Fibroblast of skin of scalp (primary cell): ENCODE measurements at places on chromosomes 16 and 17.

- no peak for DNase-seq
Observed at GRCh38 chr16:13970708-13971422, 50.9 kb downstream of the ERCC4 start.

DNA sequence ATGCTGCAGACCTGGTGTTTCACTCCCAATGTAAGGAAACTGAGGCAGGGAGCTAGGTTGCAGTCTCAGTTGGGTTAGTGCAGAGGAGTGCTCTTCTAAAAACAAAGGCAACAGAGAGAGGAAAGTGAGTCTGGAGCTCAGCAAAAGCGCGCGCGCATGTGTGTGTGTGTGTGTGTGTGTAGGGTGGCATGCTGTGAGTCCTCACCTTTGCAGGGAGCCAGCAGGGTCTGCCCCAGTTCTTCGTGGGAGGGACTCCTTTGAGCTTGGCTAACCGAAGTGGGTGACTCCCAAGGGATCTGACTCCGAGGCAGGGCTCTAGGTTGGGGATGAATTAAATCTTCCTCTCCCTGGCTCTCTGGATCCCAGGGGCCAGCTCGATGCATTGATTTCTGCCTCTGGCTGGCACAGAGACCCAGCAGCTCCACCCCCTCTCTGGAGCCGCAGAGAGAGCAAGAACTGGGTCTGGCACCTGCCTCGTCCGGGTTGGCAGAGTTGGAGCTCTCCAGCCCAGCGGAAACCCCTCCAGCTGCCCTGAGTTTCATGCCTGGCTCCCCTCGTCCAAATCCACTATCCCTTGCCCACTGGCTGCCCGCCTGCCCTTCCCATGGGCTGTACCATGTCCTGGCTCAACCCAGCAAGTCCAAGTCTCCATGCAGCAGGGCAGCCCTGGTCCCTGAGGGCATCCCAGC lies 1.3 kb upstream of the BTBD17 start:
- no peak for DNase-seq

GRCh38 chr16:86554599-86554916 lies 477 bp downstream of the MTHFSD start:
- DNase-seq: no peak

GRCh38 chr16:46756772-46757171 lies 8.6 kb upstream of the MYLK3 start:
- no peak for DNase-seq

DNA sequence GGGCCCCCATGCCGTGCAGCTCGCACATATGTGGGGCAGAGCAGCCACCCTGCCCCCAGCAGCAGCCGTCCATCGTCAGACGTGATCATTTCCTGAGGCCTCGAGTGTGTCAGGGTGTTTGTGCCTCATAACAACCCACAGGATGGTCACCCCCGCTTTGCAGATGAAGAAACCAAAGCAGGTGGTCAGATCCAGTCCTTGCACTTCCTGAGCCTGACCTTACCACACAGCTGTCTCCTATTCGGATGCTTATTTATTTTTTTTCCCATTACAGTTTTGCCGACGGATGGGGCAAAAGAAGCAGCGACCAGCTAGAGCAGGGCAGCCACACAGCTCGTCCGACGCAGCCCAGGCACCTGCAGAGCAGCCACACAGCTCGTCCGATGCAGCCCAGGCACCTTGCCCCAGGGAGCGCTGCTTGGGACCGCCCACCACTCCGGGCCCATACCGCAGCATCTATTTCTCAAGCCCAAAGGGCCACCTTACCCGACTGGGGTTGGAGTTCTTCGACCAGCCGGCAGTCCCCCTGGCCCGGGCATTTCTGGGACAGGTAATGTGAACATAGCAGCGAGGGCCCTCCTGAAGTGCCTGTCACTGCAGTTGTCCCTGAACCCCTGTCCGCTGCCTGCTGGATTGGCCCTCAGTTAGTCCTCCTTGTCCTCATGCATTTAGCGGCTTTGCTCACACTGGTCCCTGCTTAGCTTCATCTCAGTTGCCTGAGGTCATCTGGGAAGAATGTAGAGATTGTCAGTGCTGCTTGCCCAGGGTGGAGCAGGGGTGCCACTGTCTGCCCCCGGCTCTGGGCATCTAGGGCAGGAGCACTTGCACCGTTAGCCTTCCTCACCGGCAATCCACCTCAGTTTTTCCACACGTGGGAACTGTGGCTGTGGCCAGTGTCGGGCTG lies 1.4 kb downstream of the MPG start:
- DNase-seq: no peak

DNA sequence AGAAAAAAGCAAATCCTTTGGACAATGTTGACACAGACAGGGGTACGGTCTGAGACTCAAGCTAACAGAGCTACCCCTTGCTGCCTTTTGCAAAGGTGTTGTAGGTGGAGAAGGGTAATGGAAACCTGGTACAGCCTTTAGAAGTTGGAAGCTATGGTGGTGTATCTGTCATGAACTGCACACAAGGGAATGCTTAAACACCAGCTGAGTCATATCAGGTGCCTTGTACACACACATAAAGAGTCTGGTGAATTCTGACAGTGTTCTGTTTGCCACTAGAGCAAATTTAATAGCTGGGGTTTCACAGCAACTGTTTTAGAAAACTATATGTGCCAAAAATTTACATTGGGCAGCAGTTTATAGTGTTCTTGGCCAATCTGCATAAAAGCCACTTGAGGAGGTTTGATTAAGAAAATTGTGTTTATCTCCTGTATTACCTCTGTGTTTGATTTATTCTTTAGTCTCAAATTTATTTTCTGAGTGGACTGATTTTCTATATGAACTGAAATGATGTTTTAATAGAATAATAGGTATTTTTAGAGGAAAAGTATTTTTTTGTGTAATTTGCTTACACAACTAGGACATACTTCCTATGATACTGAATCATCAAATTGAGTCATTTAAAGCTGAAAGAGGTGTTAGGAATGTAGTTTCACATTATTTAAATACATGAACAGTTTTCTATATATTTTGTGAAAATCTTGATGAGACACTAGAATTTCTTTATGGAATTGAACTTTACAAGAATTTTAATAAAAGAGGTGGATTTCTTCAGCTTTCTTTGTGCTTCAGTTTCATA lies 136.9 kb downstream of the MAP2K6 start:
- DNase-seq: no peak

DNA sequence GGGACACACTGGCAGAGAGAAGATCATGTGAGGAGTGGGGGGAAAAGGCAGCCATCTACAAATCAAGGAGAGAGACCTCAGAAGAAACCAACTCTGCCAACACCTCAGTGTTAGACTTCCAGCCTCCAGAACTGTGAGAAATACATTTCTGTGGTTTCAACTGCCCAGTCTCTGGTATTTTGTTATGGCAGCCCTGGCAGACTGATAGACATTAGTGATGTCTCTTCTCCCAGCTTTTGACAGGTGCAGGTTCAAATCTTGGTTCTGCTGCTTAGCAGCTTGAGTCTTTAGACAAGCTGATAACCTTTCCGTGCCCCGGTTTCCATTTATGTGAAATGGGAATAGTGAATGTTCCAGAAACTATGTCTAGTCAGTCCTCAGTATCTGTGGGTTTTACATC lies 199.5 kb downstream of the SNX29 start:
- peak; percentile 42 for DNase-seq

DNA sequence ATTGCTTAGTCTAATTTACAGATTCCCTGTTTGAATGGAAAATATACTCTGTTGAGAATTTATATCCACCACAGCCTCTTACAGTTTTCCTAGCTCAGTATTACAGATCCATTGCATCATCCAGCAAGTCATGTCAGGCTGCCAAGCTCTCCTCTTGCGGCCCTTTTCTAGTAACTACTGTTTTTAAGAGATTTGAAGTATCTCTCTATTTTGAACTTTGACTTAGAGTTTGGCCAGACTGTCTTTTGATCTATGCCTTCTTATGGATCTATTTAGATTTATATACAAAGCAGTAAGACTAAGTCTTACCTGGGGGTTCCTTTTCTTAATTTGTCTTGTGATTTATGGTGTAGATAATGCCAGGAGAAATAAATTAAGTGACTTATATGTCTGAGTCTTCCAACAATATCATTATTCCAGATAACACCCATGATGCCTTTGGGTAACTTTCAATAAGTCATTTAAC lies 53.1 kb upstream of the ABCC11 start:
- DNase-seq: peak; percentile 92

DNA sequence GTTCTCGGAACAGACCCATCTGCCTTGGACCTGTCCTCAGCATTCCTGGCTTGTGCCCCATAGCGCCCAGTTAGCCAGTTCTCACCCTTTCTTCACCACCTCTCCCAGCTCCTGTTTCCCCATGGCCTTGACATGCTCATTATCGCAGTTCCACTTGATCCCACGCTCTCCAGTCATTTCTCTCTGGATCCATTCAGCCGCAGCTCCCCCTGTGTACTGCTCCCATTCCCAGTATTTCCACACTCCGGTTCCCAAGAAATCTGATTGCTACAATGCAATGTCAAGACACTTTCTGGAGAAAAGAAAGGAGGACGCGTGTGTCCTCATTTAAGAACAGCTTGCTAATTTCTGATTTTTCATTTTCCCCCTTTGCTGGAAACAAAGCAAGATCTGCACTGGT lies 55.4 kb downstream of the TMEM186 start:
- no peak for DNase-seq

DNA sequence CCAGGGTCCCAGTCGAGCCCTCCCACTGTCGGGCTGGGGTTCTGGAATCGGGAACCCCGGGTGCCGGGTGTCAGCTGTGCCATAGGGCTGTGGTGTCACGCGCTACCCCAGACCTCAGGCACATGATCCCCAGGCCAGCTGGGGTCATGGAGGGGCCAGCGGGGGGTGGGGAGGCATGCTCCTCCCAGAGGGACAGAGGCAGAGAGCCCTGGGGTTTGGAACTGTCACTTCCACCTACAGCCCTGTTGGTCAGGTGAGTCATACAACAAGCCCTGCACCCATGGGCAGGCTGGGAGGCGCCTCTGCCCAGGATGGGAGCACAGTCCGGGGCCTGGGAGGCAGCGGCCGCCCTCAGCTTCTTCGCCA lies 63.0 kb downstream of the BAIAP2 start:
- DNase-seq: peak; percentile 32

GRCh38 chr17:15409721-15410250 lies 57.6 kb downstream of the CDRT4 start:
- DNase-seq: peak; percentile 91

GRCh38 chr17:78473951-78474613 lies 95.6 kb downstream of the PGS1 start:
- no peak for DNase-seq

DNA sequence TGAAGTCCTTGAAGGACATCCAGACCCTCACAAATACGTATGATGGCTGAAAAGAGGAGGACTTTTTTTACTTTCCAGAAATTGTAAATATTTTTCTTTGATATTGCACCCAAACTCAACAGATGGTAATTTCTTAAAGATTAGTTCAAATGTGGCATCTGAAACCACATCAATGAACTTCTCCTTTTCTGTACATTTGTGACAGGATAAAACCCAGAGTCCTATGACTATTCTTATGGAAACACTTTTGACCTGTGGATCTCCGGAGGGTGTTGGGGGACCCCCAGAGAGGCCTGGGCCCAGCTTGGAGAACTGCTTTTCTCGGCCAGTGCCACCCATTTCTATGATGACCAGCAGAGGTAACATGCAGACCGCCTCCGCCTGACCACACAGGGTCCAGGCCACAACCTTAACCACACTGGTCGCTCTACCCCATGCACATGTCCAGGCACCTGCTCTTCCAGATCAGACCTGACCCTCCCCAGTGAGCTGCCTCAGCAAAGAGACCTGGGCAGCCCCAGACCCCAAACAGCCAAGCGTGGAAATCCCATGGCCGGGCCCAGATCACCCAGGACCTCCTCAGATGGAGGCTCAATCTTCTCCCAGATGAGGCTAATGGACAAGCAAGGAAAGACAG lies 22.7 kb downstream of the RPH3AL start:
- no peak for DNase-seq

- no peak for DNase-seq
Observed at GRCh38 chr16:70701998-70702397, 16.1 kb upstream of the MTSS2 start.

DNA sequence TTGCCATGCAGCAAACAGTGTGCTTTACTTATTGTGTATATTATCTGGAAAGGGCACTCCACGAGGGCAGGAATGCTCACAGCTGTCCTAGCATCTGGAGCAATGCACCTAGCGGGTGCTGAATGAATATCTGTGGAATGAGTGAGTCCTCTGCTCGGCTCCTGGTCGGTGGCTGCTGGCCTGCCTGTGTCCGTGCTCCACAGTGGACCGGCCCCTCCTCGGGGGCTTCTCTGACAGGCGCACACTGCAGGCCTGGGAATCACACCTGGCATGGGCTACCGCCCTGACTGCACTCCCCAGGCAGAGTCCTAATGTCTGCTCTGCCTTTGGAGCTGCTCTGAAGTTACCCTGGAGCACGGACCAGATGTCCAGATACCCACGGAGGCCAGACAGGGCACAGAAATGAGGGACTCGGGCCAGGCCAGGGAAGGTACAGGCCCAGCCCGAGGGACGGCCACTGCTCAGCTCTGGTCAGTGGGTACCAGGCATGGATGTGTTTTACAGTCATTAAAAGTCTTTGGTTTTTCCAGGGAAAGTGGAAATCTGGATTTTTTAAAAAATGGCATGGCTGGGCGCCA lies 21.1 kb upstream of the AKTIP start:
- no peak for DNase-seq

DNA sequence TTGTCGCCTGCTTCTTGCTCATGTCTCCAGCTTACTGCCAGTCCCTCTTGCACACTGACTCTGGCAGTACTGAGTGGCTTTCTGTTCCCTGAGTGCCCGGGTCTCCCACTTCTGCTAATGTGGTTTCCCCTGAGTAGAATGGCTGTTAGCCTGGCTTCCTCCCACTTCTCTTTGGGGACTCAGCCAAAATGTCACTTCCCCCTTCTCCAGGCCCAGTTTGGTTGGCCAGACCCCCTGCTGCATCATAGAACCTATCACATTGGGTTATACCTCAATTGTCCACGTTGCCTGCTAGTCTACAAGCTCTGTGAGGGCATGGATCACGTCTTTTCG lies 304.4 kb downstream of the HS3ST3B1 start:
- no peak for DNase-seq

GRCh38 chr17:73093286-73093685 lies 798 bp upstream of the SLC39A11 start:
- DNase-seq: no peak

GRCh38 chr17:28404007-28404406 lies 2.0 kb downstream of the SLC46A1 start:
- DNase-seq: no peak

DNA sequence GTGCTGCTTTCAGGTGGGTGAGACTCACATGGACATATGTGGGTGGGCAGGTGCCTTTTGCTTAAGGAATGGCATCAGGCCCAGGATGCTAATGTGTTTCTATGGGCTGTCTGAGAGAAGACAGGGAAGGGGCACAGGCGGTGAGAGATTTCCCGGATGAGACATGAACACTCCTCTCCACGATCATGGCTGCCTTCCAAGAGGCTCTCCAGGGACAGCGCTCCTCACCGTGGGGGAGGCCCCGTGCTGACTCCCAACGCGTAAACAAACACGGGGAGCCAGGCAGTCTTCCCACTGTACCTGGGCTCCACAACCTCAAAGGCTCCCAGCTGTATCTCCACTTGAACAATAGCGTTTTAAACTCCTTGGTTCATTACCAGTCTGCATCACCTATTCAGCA lies 42.8 kb downstream of the CDK5R1 start:
- peak; percentile 40 for DNase-seq
